EL (cell line): ENCODE measurements at places on chromosomes 2 and 18.

DNA sequence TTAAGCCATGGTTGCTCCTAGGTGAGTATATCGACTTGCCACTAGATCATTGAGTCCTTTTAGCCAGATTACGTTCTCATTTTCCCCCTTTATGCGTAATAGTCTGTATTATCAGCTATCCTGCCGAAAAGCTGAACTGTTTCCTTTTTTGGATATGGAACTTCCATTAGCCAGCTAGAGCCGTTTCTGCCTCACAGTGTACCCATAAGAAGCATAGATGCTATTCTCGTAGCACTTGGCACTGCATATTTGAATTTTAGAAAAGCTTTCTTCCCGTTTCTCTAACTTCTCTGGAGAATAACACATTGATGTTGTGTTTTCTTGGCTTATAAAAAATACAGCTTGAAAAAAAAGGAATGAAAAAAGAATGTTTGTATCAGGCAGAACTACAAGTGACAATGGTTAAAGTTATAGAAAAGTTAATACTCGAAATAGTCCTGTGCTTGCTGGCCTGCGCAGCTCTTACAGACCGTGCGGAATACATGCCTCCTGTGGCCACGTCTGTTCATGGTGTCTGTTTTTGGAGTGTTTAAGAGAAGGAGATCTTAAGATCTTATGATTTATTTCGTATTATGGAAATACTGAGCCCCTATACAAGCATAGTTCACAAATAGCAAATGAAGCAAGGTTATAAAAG, 710 bp downstream of the DUSP19 start:
- peak; percentile 15 for DNase-seq

GRCh38 chr2:234382131-234382530, 114.8 kb downstream of the ARL4C start:
- no peak for DNase-seq

GRCh38 chr18:48326901-48327675, 82.1 kb downstream of the ZBTB7C start:
- peak; percentile 69 for DNase-seq

DNA sequence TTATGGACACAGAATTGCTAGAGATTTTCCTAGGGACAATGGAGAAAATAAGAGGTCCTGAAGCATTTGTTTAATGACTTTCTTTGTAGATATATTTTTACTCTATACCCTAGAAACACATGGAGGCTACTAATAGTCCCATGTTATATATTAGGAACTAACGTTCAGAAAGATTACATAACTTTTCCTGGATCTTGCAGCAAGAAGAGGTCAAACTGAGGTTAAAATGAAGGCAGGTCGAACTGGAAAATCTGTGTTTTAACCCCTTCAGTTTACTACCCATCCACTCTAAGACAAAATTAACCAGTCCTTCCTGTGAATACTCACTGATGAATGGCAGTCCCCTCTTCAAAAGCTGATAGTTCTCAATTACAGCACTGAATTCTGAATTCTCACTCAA, 1415.8 kb upstream of the CELF4 start:
- DNase-seq, result no peak

DNA sequence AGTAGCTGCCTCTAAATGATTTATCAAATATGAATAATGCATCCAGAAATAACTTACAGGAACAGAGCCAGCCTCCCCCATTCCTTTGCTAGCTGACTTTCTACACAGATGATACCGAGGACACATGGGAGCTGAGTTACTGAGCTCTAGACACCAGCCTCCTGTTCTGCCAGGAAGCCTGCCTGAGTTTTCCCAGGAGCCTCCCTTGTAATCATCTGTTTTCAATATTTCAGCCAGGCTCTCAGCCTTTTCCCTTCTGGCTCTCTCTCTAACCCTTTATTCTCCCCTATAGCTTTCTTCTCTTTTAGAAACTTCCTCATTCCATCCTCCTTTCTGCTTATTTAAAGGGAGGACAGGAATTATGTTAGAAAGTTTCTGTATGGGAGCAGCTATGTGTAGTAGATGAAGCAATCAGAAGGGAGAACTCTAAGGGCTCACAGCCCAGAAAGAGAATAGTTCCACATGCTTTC, 911.6 kb downstream of the TDRD15 start:
- no peak for DNase-seq

- DNase-seq, result no peak
Measured at GRCh38 chr18:40559556-40559955, 1395.5 kb upstream of the PIK3C3 start.

- DNase-seq, result peak; percentile 40
Measured at GRCh38 chr2:15560140-15560987, 770 bp downstream of the NBAS start.

GRCh38 chr18:35933982-35934381, 38.5 kb upstream of the RMP24 start:
- peak; percentile 5 for DNase-seq

GRCh38 chr2:218860950-218861381, 1.4 kb downstream of the WNT6 start:
- DNase-seq, result peak; percentile 70

DNA sequence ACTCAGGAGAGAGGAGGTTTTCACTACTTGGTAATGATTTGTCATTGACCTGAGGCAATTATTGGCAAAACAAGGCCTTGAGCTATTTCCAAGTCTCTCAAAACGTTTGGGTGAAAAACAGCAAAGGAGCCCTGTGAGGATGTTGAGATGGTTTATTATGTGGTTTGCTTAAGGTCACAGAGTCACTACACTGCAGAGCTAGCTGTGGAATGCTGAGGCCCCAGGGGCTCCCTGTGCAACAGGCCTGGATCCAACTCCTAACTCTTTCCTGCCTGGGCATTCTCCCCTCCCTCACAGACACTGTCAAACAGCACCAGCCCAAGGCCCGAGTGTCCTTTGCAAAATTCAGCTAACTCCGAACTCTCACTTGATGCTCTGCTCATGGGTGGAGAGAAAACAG, 754.6 kb upstream of the SOX11 start:
- no peak for DNase-seq

- DNase-seq, result no peak
Measured at GRCh38 chr2:86044045-86044444, 61.6 kb downstream of the POLR1A start.

DNA sequence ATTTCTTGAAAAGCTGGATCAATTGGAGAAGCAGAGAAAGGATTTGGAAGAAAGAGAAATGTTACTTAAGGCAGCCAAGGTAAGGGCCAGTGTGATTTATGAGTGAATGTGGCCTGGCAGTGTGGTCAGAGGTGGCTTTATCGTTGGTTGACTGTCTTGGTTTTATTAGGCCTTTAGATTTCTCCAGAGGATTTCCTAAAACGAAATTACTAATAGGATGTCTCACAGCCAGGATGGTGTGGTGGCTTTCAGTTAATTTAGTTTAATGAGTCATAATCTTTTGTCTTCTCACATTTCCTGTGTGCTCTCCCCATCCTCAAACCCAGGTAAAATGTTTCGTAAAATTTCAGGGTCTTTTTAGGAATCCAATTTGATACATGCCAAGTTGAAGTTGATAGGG, 100.8 kb downstream of the TAF4B start:
- no peak for DNase-seq

- peak; percentile 53 for DNase-seq
Measured at GRCh38 chr2:218282173-218282991, 9.9 kb downstream of the TMBIM1 start.

DNA sequence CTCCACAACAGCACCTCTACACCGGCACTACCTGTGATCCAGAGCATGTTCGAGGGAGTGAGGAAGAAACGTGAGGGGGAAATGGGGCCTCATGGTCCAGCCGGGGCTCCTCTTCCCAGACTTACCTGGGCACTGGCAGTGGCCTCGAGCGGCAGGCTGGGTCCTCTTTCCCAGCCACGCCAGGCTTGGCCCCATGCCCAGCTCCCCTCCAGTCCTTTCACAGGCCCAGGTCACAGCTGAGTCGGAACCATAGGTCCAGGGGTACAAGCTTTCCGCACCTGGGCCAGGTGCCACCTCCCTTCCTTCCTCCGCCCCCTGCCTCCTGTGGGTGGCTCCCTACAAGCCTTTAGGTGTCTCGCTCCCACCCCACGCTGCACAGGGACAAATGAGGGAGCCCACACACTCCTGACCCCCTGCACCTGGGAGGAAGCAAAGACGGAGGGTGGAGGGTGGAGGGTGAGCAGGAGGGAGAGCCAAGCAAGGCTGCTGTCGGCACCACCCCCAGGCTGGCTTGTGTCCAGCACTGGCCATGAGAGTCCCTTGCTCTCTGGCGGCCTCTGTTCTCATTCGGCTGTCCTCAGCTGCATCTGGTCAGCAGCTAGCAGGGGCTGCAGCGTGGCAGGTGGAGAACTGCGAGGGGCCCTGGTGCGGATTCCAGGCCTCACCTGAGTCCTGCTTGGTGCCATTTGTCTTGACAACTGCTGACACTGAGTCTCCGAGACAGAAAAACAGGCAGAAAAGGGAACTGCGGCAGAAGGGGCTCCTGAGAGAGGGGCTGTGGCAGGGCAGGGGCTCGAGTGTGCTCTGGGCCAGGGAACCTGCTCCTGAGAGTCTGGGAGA, 26.8 kb downstream of the ADRA2B start:
- no peak for DNase-seq

- DNase-seq, result no peak
Measured at GRCh38 chr18:79522451-79523205, 126.9 kb downstream of the NFATC1 start.

DNA sequence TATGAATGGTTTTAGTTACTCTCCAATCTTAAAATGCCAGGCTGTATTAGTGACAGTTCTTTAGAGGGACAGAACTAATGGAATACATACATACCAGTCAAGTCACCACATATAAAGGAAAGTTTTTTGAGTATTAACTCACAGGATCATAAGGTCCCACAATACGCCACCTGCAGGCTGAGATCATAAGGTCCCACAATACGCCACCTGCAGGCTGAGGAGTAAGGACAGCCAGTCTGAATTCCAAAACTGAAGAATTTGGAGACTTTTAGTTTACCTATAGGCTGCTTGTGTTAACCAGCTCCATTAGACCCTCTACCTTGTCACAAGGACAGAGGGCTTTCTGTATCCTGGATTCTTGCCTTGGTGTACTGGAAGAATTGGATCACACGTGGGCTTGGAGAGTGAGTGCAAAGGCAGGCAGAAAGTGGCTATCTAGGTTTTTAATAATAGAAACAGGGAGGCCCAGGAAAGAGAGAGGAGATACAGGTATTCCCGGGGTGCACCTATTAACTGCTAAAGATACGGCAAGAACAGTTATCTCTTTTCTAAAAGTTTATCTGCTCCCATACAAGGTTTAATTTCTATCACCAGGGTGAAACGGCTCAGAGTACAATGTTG, 234.9 kb upstream of the CYRIA start:
- no peak for DNase-seq

DNA sequence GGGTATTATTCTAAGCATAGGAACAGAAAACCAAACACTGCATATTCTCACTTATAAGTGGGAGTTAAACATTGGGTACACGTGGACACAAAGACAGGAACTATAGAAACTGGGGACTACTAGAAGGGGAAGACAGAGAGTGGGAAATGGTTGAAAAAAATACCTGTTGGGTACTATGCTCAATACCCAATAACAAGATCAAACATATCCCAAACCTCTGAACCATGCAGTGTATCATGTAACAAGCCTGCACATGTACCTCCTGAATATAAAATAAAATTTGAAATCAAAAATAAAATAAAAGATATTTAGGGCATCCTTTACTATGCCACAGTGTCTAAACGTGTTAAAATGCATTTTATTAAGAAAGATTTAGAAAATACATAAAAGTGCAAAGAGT, 221.0 kb upstream of the TFPI start:
- DNase-seq, result no peak

GRCh38 chr18:2180586-2180985, 390.7 kb downstream of the METTL4 start:
- no peak for DNase-seq

GRCh38 chr2:23302591-23302990, 82.4 kb upstream of the KLHL29 start:
- DNase-seq, result no peak

GRCh38 chr2:14632133-14632936, at the start of gene LRATD1:
TSS of gene LRATD1 (plus strand) at chr2:14632717. CDS start at chr2:14633980, 1,263 bp downstream.
- peak; percentile 86 for DNase-seq

GRCh38 chr2:2941205-2941604, 436.4 kb downstream of the EIPR1 start:
- DNase-seq, result no peak

GRCh38 chr18:62596145-62597005, 73.5 kb downstream of the ZCCHC2 start:
- DNase-seq, result peak; percentile 18

DNA sequence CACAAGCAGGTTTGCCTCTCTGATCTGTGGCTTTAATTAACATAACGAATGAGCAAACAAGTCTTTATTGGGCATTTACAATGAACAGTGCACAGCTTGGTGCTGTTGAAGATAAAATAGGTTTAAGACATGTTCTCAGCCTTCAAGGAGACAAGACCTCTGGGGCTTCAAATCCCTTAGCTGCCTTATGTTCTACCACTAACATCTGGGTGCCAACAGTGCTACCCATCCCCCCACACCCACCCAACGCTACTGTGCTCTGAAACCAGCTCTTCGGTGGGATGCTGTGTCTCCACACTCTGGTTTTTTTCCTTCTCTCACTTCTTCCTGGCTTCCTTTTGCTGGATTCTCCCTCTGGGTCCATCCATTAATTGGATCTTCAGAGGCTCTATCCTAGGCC, 14.1 kb upstream of the B3GNT2 start:
- no peak for DNase-seq

DNA sequence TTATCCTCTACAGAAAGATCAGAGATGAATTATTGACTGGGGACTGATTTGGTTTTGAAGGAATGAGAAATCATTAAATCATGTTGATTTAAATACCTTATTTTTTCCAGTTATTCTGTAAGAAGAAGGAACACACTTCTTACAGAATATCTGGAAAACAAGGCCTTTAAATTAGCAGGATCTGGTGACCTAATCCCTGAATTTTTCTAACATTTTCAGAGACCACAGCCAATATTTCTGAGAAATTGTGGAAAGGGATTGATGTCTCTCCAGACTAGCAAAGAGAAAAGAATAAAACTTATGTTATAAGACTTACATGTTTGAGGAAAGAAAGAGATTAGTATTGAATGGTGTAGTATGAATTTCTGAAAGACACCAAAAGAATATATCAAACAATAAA, 104.0 kb downstream of the KCNE4 start:
- DNase-seq, result no peak

DNA sequence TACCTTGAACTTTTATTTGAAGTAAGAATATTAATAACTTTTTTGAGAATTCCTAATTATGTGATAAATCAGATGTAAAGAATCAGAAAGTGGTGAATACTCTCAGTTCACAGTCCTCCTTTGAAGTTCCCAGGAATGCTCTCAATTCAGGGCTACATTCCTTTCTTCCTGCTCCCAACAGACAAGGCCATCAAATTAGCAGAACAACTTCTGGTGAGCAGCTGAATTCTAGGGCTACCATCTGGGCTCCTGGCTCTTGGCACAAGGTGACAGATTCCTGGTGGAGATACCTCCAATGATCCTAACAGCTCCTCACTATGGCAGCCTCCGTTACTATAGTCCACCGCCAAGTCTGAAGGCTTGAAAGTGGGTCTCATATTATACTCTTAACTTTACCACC, 37.8 kb upstream of the OLA1 start:
- no peak for DNase-seq

DNA sequence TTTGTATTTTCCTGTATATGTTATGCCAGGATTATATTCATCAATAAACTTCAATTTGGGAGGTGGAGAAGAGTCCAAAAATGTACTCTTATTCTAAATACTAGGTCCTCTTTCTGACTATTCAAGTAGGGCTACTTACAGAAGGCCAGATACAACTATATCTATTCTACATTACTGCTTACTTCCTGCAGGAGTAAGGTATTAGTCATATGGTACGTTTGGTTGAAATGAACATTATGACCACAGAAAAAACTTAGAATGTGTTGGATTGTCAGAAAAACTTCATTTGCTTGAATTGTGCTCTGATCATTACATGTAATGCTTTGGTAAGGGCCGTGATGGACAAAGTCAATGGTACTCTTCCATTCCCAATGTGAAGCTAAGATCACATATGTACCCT, 35.0 kb downstream of the STAT4 start:
- DNase-seq, result peak; percentile 20
